ENCODE measurements at places on chromosomes 11 and 22.

- H3K4me1 ChIP-seq: peaks cover 2% of the 10 kb centered on the region
- no peak overlapping the region for H3K4me3 ChIP-seq
- no peak overlapping the region for H3K27ac ChIP-seq
- H3K27me3 ChIP-seq: no peaks in the 10 kb centered on the region
Observed at GRCh38 chr22:35684270-35684700, 33.4 kb upstream of the APOL5 start.

- no peak overlapping the region for H3K4me3 ChIP-seq
- H3K36me3 ChIP-seq: no peaks in the 10 kb centered on the region
- H3K27me3 ChIP-seq: peaks cover 4% of the 10 kb centered on the region
- peaks cover 20% of the 10 kb centered on the region for H3K4me1 ChIP-seq
- peak; percentile 16 for DNase-seq
- no peak overlapping the region for H3K27ac ChIP-seq
Observed at GRCh38 chr22:24514241-24515026, 19.3 kb downstream of the UPB1 start.

GRCh38 chr11:5553343-5553742 is 5.0 kb upstream of the OR52H1 start:
- peaks cover 13% of the 10 kb centered on the region for H3K27me3 ChIP-seq
- H3K27ac ChIP-seq: no peak overlapping the region
- no peak overlapping the region for H3K4me3 ChIP-seq
- H3K4me1 ChIP-seq: no peaks in the 10 kb centered on the region

DNA sequence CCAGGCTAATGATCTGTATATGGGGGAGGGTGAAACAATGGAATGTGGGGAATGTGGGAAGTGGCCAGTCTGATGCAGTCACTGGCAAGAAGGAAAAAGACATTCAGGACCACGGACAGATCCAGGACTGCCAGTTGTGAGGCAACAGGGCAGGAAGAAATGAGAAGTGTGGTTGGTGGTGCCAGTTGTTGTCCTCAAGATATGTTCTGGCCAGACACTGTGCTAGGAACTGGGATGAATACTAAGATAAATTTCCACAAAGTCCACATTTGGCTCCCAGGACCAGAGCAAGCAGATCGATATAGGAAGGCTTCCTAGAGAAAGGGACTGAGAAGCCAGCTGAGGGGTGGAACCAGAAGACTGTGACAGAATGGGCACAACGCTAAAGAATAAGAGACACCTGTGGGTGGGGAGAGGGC is 6.8 kb upstream of the TPBGL start:
- no peak overlapping the region for H3K27ac ChIP-seq
- no peaks in the 10 kb centered on the region for H3K4me1 ChIP-seq
- DNase-seq: no peak
- H3K36me3 ChIP-seq: no peaks in the 10 kb centered on the region
- peaks cover 7% of the 10 kb centered on the region for H3K27me3 ChIP-seq

- peaks cover 27% of the 10 kb centered on the region for H3K27me3 ChIP-seq
- H3K4me3 ChIP-seq: no peak overlapping the region
- no peaks in the 10 kb centered on the region for H3K4me1 ChIP-seq
- H3K27ac ChIP-seq: no peak overlapping the region
- no peak for DNase-seq
Observed at GRCh38 chr22:22742641-22743040, 98.2 kb downstream of the GGTLC2 start.

GRCh38 chr11:33942954-33943353 is 51.1 kb upstream of the LMO2 start:
- H3K27me3 ChIP-seq: no peaks in the 10 kb centered on the region
- H3K36me3 ChIP-seq: no peaks in the 10 kb centered on the region
- no peak overlapping the region for H3K27ac ChIP-seq
- H3K4me1 ChIP-seq: no peaks in the 10 kb centered on the region
- no peak for DNase-seq

DNA sequence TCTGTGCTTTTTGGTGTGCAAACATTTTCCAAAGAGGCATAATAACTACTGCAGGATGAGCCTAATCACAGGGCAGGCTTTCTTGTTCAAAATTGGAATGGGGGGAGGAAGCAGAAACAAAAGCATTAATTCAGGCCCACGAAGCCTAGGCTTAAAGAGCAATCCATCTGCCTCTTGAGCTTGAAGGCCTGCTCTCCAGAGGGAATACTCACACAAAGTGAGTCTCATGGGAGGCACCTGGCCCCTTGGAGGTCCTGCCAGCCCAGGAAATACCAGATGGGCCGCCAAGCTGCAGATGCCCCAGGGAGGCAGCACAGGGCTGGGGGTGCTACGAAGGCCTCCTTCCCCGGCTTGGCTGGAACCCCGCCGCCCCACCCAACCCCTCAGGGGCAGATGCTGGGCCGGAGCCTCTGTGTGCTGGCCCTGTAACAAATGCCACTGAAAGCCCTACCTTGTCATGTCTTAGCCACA is 39.3 kb upstream of the COMT start:
- peaks cover 2% of the 10 kb centered on the region for H3K4me1 ChIP-seq
- H3K36me3 ChIP-seq: no peaks in the 10 kb centered on the region
- H3K27ac ChIP-seq: no peak overlapping the region
- H3K27me3 ChIP-seq: no peaks in the 10 kb centered on the region
- DNase-seq: no peak

GRCh38 chr11:16833026-16833425 is 94.6 kb downstream of the C11orf58 start:
- no peaks in the 10 kb centered on the region for H3K4me1 ChIP-seq
- DNase-seq: no peak
- no peaks in the 10 kb centered on the region for H3K27me3 ChIP-seq
- H3K27ac ChIP-seq: no peak overlapping the region

- no peak overlapping the region for H3K4me3 ChIP-seq
- H3K27ac ChIP-seq: peak overlapping the region; percentile 67
- peak; percentile 61 for DNase-seq
- no peaks in the 10 kb centered on the region for H3K27me3 ChIP-seq
Observed at GRCh38 chr22:21646608-21647590, 4.8 kb downstream of the SDF2L1 start.

DNA sequence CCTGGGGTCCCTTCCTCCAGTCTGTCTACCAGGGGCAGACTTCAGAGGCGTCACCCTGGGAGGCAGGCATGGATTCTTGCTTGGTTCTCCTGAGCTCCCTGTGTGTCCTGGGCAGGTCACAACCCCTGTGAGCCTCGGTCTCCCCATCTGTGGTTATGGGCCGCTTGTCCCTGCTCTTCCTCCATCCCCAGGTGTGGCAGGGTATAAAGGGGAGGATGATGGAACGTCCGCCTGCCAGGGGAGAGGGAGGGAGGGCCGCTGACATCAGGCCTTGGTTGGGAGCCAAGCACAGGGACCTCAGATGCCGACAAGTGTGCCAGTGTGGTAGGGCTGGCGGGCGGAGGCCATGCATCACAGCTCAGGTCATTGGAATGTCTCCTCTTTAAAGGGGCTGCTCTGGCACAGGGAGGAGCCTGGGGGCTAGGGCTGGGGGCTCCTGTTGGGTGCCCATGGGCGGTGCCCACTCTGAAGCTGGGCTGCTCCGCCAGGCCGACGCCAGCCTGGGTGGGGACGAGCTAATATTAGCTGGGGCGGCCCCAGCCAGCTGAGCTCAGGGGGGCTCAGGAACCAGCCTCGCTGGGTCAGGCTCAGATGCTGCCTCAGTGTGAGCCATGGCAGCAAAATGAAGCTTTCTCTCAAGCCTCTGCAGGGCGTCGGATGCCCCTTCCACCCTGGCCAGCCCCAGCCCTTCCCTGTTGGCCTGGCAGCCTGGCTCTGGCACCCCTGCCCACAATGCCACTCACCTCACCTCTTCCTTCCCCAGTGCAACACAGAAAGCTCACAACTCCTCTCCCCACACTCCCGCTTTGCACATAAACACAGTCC is 12.8 kb downstream of the KCNC1 start:
- H3K27ac ChIP-seq: no peak overlapping the region
- no peaks in the 10 kb centered on the region for H3K27me3 ChIP-seq
- H3K4me3 ChIP-seq: no peak overlapping the region
- DNase-seq: no peak
- H3K4me1 ChIP-seq: no peaks in the 10 kb centered on the region
- H3K36me3 ChIP-seq: no peaks in the 10 kb centered on the region

DNA sequence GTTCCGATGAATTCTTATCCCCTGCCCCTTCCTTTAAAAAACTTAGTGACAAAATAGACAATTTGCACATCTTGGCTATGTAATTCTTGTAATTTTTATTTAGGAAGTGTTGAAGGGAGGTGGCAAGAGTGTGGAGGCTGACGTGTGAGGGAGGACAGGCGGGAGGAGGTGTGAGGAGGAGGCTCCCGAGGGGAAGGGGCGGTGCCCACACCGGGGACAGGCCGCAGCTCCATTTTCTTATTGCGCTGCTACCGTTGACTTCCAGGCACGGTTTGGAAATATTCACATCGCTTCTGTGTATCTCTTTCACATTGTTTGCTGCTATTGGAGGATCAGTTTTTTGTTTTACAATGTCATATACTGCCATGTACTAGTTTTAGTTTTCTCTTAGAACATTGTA is 12.0 kb downstream of the CCND1 start:
- no peaks in the 10 kb centered on the region for H3K27me3 ChIP-seq
- no peaks in the 10 kb centered on the region for H3K4me1 ChIP-seq
- DNase-seq: no peak

DNA sequence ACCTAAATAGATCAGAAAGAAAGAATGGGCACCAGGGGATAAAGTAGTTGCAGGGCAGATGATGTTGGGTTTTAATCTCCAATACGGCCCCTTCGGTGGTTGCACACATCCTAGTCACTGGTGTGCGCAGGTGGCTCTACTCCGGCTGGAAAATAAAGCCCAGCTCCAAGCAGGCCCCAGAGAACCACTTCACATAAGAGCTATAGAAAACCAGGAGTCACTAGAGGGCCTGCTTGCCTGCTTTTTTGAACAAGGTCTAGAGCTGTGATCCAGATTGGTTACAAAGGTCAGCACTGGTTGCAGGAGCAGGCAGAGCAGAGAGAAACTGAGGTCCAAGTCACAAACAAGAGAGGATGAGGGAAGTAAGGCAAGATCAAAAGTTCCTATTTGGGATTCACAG is 41.5 kb upstream of the MS4A8 start:
- no peaks in the 10 kb centered on the region for H3K4me1 ChIP-seq
- no peaks in the 10 kb centered on the region for H3K27me3 ChIP-seq
- H3K4me3 ChIP-seq: no peak overlapping the region

DNA sequence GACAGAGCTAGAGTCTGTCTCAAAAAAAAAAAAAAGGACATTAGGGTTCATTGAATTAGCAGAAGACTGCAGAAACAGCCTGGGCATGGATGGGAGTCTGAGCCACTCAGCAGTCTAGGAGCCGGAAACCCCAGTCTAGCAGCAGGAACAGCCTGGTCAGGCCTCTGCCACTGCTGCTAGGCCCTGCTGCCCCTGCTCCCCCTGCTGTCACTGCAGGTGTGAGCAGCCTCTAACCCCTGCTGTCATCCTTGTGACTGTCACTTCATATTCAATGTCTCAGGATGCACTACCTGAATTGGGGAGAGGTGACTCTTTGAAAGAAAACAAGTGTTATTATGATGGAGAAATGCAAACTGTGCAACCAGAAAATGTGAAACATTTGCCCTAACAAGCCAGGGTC is 7.0 kb upstream of the DDX17 start:
- peaks cover 6% of the 10 kb centered on the region for H3K4me1 ChIP-seq
- no peak overlapping the region for H3K4me3 ChIP-seq
- peaks cover 3% of the 10 kb centered on the region for H3K36me3 ChIP-seq
- H3K27ac ChIP-seq: no peak overlapping the region
- no peak for DNase-seq

- H3K27ac ChIP-seq: no peak overlapping the region
- DNase-seq: no peak
- H3K4me1 ChIP-seq: no peaks in the 10 kb centered on the region
- peaks cover 4% of the 10 kb centered on the region for H3K36me3 ChIP-seq
- no peak overlapping the region for H3K4me3 ChIP-seq
Observed at GRCh38 chr11:1480555-1481482, 5.8 kb downstream of the MOB2 start.

GRCh38 chr11:95716266-95716665 is 73.3 kb downstream of the FAM76B start:
- H3K27ac ChIP-seq: peak overlapping the region; percentile 4
- no peak overlapping the region for H3K4me3 ChIP-seq
- peaks cover 26% of the 10 kb centered on the region for H3K4me1 ChIP-seq
- no peak for DNase-seq
- H3K27me3 ChIP-seq: no peaks in the 10 kb centered on the region
- no peaks in the 10 kb centered on the region for H3K36me3 ChIP-seq

DNA sequence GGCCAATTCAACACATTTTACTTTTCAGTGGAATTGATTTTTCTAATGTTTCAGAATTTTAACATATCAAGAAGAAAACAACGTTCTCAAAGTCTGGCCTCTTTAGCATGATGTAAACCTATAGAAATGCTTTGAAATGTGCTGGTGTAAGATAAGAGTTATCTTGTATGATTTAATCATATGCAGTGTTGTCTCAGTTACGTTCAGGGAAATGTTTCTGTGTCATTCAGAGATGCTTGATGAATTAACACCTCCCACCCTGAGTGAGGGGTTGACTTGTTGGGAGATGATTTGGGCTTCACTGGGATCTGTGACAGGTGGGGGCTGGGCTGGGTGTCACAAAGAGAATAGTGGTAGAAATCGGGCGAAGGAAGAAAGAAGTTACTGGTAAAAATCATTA is 15.7 kb upstream of the MYO18B start:
- peak overlapping the region; percentile 55 for H3K4me3 ChIP-seq
- H3K27me3 ChIP-seq: no peaks in the 10 kb centered on the region
- peaks cover 63% of the 10 kb centered on the region for H3K36me3 ChIP-seq
- peak overlapping the region; percentile 92 for H3K27ac ChIP-seq
- peak; percentile 60 for DNase-seq

DNA sequence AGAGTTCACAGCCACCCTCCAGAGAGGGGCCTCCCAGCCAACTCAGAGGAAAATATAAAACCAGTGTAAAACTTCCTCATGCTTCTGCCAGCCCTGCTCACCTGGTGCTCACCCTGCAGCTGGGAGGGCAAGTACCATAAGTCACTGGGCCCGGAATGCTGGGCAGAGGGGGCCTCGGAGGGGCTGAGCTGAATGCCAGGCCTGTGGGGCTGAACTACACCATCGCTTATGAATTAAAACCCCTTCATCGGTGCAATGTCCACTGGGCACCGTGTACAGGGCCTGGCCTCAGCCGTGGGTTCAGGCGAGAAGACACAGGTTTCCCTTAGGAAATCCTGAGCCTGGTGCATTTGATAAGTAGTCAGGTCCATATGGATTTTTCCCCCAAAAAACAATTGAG is 828.6 kb downstream of the TBC1D22A start:
- H3K4me1 ChIP-seq: no peaks in the 10 kb centered on the region
- no peak overlapping the region for H3K4me3 ChIP-seq
- no peaks in the 10 kb centered on the region for H3K36me3 ChIP-seq
- H3K27me3 ChIP-seq: no peaks in the 10 kb centered on the region
- no peak for DNase-seq

- no peaks in the 10 kb centered on the region for H3K27me3 ChIP-seq
- no peak overlapping the region for H3K4me3 ChIP-seq
- no peaks in the 10 kb centered on the region for H3K36me3 ChIP-seq
- H3K27ac ChIP-seq: no peak overlapping the region
- DNase-seq: no peak
Observed at GRCh38 chr11:16632295-16633200, 105.9 kb upstream of the C11orf58 start.

DNA sequence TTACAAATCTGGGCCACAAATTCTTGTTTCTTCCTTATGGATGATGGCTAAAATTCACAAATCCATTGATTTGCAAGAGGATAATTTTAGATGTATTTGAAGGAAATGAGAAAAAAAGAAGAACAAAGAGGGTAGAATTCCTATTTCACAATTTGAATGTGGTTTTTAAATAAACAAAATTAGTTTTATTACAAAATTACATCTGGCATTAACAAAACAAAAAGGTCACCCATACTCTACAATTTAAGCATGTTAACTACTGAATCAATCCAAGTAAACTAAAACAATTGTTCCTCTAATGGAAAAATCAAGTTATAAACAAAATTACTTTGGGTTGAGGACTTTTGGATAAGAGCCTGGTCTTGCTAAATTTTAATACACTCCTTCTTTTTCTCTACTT is 242.0 kb downstream of the METTL15 start:
- H3K27ac ChIP-seq: no peak overlapping the region
- H3K4me1 ChIP-seq: no peaks in the 10 kb centered on the region
- H3K36me3 ChIP-seq: no peaks in the 10 kb centered on the region
- no peaks in the 10 kb centered on the region for H3K27me3 ChIP-seq

Measured in T-helper 2 cell treated with Interferon-gamma antibody and Interleukin-4, amounts not matched to agents 5 μg/mL and 100 μg/mL, for 36 hours (primary cell).